ENCODE measurements at places on chromosomes 4 and X.
A peak's percentile ranks its signal among the peaks of the same experiment; 100 is the strongest.

GRCh38 chrX:68343551-68343950 is 89.7 kb downstream of the OPHN1 start:
- no peak for DNase-seq

DNA sequence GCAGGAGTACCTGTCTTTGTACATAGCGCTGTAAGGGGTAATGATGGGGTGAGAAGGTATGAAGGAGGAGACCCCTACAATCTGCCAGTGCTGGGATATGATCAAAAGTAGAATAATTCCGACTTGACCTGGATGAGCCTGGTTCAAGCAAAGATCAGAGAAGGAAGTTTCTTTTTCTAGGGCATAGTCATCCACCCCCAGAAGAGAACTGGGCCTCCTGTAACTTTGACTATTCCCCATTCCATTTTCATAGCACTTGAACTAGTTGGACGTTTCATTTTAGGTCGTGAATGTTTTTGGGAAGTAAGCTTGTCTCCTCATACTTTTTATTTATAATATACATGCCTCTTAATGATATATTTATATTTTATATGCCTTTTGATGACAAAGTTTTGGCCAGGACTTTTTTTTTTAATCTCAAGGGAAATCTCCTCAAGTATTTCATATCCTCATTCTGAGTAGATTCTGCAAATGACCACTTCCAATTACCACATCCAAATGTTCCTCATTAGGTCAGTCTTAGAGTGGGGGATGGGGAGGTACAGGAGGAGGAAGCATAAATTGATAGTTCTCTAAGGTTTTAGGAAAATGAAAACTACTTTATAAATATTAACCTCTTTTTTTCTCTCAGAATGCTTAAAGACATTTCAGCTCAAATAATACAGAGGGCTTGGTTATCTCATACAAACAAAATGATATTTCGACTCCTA is 3.5 kb downstream of the CXorf58 start:
- DNase-seq: no peak

GRCh38 chr4:1008840-1009541 is 2.4 kb upstream of the FGFRL1 start:
- DNase-seq: peak; percentile 52

GRCh38 chrX:134171661-134172587 is 65.1 kb upstream of the CCDC160 start:
- DNase-seq: peak; percentile 51

GRCh38 chr4:6495736-6496135 is 23.3 kb upstream of the PPP2R2C start:
- no peak for DNase-seq

DNA sequence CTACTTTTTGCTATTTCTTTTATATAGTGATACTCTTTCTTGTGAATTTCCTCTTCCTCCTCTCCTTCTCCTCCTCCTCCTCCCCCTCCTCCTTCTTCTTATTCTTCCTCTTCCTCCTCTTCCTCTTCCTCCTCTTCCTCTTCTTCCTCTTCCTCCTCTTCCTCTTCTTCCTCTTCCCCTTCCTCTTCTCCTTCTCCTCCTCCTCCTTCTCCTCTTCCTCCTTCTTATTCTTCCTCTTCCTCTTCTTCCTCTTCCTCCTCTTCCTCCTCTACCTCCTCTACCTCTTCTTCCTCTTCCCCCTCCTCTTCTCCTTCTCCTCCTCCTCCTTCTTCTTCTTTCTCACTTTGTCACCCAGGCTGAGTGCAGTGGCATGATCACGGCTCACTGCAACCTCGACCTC is 36.3 kb upstream of the RBMX start:
- DNase-seq: no peak

DNA sequence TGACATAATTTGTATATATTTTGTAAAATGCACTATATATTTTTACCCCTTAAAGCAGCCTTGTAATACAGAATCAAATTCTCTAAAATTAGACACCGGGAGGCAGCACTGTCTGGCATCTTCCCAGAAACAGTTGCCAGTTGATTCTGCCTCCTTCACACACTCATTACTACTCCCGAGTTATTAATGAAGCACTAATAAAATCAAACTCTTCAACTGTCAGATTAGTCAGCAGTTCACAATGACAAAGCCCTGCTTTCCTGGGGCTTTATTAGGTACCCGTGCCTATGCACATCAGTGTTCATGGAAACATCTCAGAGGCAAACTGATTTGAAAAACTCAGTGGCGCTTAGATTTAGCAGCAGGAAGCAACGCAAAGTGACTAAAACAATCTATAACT is 103.5 kb upstream of the VEGFC start:
- DNase-seq: no peak

DNA sequence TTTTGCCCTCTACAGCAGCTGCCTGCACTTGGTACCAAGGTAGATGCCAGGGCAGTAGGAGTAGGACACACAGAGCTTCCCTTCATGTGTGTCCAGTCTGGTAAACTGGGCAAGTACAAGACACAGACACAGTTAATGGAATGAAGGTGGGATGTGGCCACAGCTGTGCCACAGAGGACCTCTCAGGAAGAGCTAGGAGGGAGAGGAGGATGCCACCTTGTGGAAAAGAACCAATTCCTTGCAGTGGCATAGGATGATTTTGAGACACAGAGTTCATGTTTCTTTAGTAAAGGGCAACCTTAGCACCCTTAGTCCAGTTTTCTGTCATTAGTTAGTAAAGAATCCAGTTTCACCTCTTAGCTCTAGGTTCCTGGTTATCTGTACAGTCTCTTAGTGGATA is 36.3 kb upstream of the TBC1D14 start:
- DNase-seq: no peak

- DNase-seq: no peak
These were observed 1.8 kb downstream of the HS6ST2 start for GRCh38 chrX:132956421-132957210.

DNA sequence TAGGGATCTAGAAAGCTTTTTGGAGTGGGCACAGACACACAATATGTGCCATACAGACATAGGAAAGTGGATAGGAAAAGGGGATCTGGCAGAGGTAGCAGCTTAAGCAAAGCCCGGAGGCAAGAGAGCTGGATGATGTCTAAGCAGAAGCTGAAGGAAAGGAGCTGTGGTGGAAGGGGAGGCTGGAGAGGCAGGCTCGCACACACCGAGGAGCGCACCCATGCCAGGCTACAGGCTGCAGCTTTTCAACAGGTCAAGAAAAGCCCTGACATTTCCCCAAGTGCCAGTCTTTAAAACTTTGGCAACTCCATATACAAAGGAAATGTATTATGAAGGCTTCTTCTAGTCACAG is 67.4 kb downstream of the SOWAHB start:
- DNase-seq: no peak

DNA sequence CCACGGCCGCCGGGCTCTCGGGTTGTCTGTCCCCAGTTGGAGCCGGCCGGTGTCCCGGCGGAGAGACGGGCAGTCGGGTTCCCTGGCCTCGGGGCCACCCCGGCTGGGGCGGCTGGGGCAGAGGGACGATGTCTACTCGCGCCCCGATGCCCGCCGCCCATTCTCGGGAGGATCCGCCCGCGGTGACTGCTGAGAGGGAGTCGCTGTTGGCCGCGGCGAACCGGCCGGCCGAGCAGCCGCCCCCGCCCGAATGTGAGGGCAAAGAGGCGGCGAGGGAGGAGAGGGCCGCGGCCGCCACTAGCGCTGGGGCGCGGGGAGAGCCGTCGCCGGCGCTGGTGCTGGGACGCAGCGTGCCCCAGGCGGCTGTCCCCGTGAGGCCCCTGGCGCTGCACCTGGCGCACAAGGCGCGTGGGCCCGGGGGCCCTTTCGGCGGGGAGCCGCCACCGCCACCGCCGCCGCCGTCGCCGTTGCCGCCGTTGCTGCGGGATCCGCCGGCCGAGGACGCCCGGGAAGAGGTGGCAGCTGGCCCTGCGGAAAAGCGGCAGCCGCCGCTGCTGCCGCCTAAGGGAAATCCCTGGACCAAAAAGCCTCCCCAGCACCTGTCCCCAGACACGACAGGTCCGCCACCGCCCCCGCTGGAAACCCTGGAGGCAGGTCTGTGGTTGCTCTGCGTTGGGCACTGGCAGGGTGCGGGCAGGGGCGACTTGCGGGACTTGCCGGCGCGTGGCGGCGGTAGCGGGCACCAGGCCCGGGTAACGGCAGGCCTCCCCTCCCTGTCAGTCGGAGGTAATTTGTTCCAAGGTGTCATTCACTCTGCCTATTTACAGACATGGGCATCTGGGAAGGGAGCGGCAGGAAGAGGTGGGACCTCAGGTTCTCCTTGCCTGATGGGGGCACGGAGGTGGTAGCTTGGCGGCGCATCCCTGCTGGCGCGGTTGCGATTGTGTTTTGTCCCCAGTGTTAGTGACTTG is 739 bp downstream of the LARP1B start:
- peak; percentile 59 for DNase-seq

DNA sequence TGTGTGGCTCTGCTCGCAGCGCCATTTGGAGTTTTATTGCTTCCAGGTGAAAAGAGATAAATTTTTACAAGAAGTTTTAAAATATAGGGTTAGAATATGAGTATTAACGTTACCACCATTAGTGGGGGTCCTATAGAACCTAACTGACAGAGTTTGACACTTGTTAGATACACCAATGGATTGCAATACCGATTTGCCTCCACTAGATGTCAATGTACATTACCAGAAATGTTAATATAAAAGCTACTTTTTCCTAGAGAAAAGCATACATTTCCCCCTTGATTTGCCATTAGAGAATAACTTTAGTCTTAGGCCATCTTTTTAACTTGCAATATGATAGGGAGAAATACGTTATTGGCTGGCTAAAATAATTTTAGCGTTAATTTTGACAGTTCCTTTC is 108.4 kb downstream of the LINC00632 start:
- no peak for DNase-seq
